DMS79 (cell line): ENCODE measurements at places on chromosomes 11 and 22.

GRCh38 chr22:26483043-26483438, 542 bp downstream of the HPS4 start:
- DNase-seq = no peak

DNA sequence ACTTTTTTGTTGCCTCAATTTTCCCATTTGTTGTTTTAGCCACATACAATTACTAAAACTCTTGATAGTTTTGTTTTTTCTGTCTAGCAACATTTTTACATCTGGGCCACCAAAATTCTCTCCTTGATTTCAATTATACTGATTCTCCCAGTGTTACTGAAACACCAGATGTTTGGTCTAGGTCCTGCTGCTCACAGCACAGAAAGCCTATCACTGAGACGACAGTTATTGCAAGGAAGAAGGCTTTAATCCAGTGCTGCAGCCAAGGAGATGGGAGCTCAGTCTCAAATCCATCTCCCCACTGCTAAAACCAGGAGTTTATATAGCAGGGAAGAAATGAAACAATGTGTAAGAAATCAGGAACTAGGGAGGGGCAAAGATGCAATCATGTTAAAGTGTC, 837.7 kb upstream of the CNTN5 start:
- no peak for DNase-seq

DNA sequence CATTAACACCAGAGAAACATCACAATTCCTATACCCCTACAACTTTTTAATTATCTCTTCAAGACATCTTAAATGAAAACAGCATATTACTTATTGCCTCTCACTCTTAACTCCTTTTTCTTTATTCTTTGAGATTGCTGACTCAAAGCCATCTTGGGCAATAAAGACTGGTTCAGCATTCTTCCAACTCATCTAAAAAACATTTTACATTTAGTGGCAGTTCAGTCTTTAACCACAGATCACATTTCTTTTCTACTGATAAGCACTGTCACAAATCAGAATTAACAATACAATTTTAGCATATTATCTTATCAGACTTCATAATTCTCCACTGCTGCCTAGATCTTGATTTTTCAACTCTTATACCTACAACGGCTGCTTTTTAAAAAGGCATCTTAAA, 34.0 kb downstream of the SIK3 start:
- DNase-seq = no peak

- DNase-seq = no peak
These were observed 560.0 kb downstream of the TMEM135 start for GRCh38 chr11:87597725-87598124.

GRCh38 chr22:44155115-44155514, 25.6 kb upstream of the PARVG start:
- no peak for DNase-seq

DNA sequence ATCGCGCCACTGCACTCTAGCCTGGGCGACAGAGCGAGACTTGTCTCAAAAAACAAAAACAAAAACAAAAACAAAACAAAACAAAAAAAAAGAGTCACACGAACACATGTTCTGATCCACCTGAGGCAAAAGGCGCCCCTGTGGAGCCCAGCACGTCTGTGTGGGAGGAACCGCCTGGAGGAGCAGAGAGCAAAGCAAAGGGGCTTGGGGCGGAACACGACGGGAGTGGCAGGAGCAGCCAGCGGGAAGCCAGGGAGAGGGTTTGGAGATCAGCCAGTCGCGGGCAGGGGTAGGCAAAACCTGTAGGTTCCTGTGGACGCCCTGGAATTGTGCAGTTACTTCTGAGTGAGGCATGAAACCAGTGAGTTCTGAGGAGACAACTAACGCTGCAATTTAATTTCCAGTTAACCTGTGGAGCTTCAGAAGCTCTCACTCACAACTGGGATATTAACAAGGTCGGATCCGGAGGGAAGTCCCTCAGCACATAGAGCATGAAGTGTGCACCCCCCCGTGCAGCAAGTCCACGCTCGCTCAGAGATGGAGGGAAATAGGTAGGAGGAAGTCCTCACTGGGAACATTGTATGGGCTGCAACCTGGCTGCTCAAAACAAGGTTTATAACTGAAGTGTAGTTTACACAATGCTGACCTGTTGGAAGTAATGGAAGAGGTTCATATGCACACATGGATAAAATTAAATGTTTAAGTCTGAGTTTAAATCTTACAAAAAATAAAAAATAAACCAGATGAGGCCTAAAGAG, 13.2 kb upstream of the USP18 start:
- no peak for DNase-seq

DNA sequence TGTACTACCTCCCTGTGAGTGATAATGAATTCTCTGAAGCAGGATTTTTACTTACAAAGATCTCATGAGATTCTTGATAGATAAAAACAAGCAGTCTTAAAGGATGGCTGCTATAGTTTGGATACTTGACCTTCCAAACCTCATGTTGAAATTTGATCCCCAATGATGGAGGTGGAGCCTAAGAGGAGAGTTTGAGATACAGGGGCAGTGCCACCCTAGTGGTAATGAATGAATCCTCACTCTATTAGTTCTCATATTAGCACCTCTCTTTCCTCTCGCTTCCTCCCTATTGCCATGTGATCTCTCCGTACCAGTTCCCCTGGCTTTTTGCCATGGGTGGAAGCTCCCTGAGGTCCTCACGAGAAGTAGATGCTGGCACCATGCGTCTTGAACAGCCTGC, 37.9 kb upstream of the OR8B8 start:
- no peak for DNase-seq

DNA sequence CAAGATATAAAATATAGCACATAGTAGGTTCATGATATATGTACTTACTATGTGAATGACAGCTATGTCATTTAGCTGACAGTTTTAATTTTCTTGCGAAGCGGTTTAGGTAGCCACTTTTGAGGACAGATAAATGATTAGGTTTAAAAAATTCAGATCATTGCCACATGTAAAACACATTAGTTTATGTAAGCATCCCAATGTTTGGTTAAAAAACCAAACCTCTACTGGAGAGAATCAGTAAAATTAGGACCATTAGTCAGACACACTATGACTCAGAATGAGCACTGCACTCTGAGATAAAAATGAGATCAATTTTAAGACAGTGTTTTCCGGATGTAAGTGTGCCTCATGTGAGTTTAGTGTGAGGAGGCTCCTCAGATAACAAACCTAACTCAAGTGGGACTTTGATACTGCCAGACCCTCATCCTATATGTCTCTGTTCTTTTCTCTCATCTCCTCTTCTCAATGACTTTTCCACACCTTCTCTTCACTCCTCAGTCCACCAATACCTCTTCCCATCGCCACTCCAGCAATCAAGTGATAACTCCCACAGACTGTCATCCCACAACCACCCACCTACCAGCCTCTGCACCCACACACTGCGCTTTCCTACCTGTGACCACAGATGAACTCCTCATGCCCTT, 6.8 kb upstream of the OR2AT4 start:
- no peak for DNase-seq

DNA sequence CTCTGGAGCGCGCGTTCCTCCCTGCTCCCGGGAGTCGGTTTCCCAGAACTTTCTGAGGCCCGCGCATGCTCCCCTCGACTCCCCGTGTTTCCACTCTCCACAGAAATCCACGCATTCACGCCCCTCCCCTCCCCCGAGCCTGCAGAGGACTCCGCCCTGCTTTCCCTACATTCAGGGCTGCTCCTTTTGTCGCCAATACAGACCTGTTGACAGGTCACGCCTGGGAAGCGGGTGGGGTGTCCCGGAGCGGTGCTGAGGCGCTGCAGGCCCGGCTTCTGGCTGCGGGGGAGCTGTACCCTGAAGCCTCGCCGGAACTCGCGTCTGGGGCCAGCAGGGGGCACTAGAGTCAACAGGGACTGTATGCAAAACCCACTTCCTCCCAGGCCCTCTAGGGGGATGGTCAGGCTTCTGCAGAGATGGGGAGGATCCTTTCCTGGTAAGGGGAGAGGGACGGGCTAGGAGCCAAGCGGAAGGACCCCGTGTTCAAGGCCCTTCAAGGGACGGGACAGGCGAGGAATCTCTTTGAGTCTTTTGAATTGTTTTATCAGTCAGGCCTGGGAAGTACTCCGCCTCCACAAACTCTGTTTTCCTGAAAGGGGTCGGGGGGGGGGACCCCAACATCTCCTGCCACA, at the start of gene PRAME:
PRAME (minus strand) TSS at position 294 of the 632 bp plus-strand sequence. CDS start 2,433 bp downstream, outside the sequence.
- no peak for DNase-seq

DNA sequence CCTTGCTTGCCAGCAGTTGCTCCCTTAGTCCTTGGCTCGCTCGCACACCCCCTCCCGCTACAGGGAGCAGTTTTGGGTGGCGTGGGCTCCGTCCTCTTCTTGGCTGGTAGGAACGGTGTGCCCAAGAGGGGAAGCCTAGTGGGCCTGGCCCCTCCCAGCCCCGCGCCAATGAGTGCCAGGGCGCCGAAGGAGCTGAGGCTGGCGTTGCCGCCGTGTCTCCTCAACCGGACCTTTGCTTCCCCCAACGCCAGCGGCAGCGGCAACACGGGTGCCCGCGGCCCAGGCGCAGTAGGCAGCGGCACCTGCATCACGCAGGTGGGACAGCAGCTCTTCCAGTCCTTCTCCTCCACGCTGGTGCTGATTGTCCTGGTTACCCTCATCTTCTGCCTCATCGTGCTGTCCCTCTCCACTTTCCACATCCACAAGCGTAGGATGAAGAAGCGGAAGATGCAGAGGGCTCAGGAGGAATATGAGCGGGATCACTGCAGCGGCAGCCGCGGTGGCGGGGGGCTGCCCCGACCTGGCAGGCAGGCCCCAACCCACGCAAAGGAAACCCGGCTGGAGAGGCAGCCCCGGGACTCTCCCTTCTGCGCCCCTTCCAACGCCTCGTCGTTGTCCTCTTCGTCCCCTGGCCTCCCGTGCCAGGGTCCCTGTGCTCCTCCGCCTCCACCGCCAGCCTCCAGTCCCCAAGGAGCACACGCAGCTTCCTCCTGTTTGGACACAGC, 1.6 kb downstream of the C11orf87 start:
- DNase-seq = peak; percentile 3

DNA sequence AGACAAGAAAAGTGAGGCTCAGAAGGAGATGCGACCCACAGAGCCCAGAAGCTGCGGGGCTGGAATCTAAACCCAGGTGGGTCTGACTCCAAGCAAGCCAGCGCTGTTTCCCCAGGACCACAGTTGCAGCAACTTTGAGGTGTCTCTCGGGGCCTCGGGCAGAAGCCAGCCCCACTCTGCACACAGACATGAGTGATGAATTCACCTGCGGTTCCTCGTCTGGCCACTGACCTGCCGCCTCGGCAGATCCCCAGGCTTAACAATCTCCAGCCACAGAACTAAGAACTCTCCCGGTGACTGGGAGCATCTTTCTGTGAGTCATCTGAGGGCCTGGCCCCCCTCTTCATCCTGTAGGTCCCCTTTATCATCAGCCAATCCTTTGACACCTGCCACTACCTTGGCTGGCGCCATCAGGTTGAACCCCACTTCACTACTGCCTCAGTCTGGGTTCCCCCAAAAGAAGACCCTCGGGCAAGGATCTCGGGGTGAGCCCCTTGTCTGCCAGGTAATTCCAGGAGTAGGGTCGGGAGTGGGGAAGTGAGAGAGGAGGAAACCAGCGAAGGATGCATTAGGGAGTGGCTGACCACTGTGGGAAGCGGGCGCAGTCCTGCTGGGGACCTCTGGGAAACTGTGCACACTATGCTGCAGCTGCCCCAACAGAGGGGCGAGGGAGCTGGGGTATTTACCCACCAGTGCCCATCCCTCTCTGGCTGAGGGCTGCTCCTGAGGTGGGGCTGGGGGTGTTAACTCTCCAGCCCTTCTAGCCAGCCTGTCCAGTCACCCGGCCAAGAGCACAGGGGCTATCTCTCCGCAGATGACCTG, 33.0 kb upstream of the MN1 start:
- no peak for DNase-seq

- DNase-seq = no peak
These were observed 24.4 kb upstream of the SMIM35 start for GRCh38 chr11:118111019-118111743.

- DNase-seq = peak; percentile 99
These were observed at the start of gene PEX16 for GRCh38 chr11:45917623-45918330. PEX16 (minus strand) TSS chr11:45917877; CDS start chr11:45917811, 66 bp downstream.

- DNase-seq = no peak
These were observed 103.0 kb upstream of the CD44 start for GRCh38 chr11:35035894-35036408.

GRCh38 chr22:25759825-25760231, 17.8 kb downstream of the MYO18B start:
- no peak for DNase-seq

DNA sequence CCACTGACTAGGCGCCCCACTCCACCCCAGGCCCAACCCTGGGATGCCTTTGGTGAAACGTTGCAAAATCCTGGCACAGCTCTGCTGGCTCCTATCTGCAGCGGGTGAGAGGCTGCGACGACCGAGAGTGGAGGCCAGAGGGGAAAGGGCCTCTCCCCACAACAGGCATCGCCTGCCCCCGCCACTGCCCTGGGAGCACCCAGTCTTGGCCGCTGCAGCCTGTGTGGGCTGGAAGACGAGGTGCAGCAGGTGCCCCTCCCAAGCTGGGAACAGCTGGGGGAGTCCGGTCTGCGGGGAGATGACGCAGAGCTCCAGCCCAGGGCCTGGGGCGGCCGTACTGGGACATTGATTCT, 4.2 kb upstream of the PIM3 start:
- no peak for DNase-seq

DNA sequence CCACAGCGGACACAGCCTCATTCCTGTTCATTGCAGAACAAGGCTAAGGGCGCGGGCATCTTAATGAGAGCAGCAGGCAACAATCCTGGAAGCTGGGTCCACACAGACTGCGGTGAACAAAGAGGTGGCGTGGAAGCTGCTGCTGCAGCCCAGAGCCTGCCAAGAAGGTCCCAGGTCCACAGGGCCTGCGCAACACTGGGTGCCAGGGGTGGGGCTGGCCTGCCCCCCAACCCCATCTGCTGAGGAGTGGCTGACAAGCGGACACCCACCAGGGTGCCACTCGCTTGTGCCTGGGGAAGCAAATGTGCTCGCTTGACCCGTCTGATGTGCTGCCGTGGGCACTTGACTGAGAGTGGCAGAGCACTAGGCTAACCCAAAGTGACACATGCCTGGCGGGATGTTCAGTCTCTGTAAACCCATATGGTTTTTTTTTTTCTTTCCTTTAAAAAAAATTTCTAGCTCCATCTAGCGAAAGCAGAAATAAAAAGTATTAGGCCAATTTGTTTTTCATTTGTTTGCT, 83.2 kb upstream of the PITPNB start:
- DNase-seq = no peak

DNA sequence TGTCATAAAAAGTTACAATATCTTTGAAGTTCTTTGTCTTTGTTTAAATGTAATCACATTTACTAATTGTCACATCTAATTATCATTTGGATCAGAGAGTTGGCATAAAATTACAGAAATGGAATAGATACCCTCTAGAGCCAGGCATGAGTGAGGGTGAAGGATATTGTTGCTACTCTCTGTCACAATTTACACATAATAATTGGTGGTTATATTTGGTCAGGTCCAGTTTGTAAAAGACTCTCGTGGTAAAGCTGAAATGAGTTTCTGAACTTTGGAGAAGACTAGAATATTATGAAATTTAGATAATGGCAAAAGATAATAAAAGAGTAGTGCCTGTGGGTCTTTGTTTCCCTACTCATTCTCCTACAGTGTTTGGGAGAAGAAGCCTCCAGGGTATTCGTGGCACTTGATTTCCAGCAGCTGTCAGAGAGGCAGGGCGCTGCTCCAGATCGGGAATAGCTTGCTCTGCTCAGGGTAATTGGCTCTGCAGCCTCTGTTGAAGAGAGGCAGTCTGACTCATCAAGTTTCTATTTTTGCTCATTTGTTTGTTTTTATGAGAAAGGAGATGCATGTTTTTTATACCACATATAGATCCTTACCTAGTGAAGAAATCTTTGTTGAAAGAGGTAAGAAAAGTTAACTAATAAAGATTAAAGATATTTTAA, 349.9 kb downstream of the CNTN5 start:
- DNase-seq = no peak

GRCh38 chr11:111370902-111371578, 8.0 kb downstream of the POU2AF1 start:
- no peak for DNase-seq
